Stimulated activated CD8-positive, alpha-beta memory T cell treated with anti-CD3 and anti-CD28 coated beads, Interleukin-7, amount 100 ng/mL, for 4 hours (primary cell): ENCODE measurements at places on chromosomes 1 and 21.

GRCh38 chr1:82044536-82044935 lies 243.8 kb downstream of the ADGRL2 start:
- no peak for DNase-seq

DNA sequence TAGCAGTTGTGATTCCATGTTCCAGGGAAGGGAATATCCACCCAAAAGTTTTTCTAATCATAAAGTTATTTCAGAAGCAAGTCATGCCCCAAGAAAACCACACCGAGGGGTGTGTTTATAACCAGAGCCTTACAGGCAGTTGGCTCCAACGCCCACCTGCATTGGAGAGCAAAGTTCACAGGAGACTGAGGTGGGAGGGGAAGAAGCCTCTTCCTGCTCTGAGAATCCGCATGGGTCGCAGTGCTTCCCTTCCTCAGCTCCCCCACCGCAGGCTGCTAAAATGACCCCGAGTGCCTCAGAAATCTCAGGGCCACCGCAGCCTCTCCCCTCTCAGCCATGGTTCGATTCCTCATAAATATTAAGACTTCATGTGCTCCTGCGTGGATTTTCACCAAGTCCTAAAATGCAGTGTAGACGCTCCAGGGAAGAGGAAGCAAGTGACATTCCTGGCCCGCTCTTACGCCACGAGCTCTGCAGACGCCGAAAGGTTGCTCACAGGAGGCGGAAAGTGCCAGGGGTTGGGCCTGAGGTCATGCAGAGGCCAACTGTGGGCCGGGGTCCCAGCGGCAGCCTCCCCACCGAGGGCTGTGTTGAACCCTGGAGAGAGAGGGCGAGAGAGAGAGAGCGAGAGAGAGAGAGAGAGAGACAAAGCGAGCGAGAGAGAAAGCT lies 13.4 kb upstream of the SPSB1 start:
- peak; percentile 9 for DNase-seq

- DNase-seq = peak; percentile 59
Observed at GRCh38 chr1:111222308-111223125, 5.0 kb upstream of the CHI3L2 start.

DNA sequence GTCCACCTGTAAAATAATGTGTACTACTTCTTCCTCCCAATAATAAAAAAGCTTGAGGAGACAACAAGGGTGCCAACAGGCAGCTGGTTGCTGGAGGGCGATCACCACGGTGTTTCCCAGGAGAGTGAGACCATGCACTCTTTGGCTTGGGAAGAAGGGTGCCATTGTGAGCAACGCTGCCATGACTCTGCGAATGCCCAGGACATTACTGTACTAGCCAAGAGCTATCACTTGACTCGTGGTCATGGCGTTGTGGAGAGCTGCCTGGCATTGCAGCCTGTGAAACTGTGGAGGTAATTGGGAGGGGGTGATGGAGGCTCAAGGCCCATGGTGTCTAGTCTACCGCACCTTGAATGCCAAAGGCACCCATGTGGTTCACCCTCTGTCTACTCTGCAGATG lies 14.6 kb upstream of the PRMT2 start:
- no peak for DNase-seq

DNA sequence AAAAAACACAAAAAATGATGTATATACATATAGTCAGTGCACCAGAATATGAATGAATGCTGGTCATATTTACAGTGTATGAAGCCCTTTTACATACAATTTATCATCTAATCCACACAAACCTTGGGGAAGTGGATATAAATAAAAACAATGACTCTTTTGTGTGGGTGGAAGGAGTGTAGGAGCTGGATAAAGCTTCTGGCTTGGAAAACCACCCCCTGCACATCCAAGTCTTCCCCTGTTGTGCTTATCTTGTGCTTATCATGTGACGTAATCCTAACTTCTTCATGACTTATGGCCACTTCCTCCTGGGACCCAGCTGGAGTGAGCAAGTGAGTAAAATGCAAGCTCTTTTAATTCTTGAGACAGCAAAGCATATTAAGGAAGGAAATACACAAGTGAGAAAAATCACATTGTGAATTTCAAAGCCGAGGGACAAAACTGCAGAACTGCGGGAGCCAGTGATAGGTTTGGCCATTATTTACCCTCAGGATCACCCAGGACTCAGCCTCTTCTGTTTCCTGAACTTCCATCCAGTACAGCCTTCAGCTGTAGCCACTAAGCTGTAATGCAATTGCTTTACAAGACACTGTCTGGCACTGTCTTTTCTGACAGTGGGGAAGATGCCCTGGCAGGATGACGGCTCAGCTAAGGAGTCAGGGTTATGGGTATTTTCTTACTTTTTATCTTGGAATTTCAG lies 104.0 kb upstream of the PPM1J start:
- DNase-seq = no peak

GRCh38 chr1:116507631-116508030 lies 63.2 kb downstream of the CD58 start:
- no peak for DNase-seq

DNA sequence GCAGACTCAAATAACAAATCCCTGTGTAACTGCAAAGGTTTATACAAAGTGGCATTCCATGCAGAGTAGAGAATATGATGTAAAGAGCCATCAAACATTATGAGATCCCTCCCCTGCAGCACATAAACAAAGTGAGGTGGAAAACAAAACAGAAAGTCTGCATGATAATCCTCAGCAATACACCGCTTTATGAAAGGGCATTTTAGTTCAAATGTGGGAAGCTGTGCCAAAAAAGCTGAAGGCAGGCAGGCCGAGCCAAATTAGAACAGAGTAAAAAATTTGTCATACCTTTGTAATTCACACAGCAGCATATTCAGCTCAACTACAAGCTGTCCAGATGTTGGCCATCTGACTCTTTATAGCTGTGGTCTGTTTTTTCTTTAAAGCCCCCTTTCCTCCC lies 113.5 kb downstream of the LHX9 start:
- DNase-seq = no peak

- DNase-seq = no peak
Observed at GRCh38 chr1:5611431-5611830, 380.8 kb downstream of the NPHP4 start.

GRCh38 chr1:44624268-44624901 lies 49.9 kb downstream of the TMEM53 start:
- DNase-seq = no peak

DNA sequence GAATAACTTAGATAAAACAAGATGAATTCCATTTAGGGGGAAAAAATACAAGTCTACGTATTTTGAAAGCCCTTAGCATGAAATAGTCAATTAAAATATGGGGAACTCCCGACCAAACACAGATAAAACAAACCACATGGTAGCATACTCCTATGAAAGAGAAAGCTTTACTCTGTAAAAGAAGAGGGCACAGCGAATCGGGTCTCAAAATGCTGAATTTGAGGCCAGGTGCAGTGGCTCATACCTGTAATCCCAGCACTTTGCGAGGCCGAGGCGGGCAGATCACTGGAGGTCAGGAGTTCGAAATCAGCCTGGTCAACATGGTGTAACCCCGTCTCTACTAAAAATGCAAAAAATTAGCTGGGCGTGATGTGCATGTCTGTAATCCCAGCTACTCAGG lies 116.9 kb upstream of the TIAM1 start:
- no peak for DNase-seq

DNA sequence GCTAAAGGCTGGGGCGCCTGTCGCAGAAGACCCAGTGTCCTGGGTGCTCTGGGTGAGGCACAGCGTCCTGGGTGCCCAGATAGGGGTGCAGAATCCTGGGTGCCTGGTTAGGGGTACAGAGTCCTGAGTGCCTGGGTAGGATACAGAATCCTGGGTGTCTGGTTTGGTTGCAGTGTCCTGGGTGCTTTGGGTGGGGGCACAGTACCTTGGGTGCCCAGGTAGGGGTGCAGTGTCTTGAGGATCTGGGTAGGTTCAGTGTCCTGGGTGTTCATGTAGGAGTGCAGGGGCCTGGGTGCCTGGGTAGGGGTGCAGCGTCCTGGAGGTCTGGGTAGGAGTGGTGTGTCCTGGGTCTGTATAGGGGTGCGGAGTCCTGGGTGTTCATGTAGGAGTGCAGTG lies 178.7 kb downstream of the CAMTA1 start:
- DNase-seq = no peak

GRCh38 chr21:38376235-38376634 lies 119.4 kb downstream of the KCNJ15 start:
- no peak for DNase-seq

DNA sequence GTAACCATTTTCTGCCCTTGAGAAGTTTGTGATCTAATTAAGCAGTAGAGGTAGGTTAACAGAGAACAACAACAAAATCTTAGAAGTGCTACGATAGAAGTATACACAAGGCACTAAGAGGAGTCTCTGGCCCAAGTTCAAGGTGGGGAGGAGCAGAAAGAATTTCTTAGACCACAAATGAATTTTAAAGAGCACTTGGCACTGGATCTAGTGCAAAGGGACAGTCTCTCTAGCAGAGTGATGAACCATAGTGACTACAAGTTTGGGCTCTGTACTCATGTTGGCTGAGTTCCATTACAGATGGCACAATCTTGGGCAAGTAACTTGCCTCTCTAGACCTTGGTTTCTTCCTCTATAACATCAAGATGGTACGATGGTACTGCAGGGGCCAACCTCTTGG lies 33.3 kb upstream of the PIGC start:
- DNase-seq = no peak

DNA sequence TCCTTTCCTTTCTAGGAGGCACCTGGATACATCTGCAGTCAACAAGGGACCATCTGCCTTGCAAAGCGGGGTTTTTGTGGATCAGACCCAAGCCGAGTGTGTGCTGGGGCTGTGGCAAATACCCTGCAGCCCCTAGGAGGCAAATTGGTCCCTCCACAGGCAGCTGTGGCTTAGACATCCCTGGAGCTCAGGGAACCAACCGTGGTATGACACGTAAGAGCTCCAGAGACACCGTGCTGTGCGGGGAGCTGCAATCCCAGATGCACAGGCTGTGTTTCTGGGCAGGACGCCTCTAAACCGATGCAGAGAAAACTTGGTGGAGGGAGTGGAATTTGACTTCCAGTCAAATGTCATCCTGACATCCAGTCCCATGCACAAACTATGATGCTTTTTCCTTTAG lies 141.5 kb downstream of the KAZN start:
- DNase-seq = no peak

- no peak for DNase-seq
Observed at GRCh38 chr1:162070094-162070748, 730 bp downstream of the NOS1AP start.

DNA sequence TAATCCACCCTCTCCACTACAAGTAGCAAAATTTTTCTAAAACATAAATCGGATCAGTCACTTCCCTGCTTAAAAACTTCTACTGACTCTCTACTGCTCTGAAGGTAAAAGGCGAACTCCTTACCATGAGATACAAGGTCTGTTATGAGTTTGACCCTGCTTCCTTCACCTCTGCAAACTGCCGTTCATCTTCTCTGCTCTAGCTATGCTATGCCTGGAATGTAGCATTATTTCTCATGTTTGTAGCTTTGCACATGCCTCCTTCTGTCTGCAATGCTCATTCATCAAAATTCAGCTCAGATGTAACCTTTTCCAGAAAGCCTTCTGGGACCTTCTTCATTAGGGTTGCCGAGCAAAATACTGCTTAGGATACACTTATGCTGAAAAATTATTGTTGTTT lies 30.8 kb downstream of the RPL5 start:
- no peak for DNase-seq

GRCh38 chr1:96944432-96945092 lies 223.0 kb downstream of the PTBP2 start:
- no peak for DNase-seq

GRCh38 chr1:46008585-46008984 lies 123.8 kb downstream of the PIK3R3 start:
- DNase-seq = no peak

GRCh38 chr1:111551623-111552411 lies 48.4 kb upstream of the ADORA3 start:
- no peak for DNase-seq

GRCh38 chr1:1157914-1158710 lies 15.6 kb upstream of the TTLL10 start:
- DNase-seq = no peak

DNA sequence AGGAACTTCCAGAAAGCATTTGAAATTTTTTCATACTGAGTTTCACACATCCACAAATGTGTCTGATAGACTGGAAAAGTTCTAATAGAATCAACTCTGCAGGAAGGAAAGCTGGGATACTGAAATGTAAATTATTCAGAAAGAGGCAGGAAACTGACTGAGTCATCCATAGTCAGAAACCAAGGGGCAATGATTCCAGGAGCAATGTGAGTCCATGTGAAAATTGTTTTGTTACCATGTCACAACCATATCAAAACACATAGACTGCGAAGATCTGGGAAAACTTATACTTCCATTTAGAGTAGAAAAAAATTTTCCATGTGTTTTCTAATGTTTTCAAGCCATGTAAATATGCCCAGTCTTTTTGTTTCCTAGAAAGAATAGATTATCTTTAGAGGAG lies 142.3 kb upstream of the TMPRSS15 start:
- no peak for DNase-seq

GRCh38 chr21:34243562-34243961 lies 120.2 kb upstream of the KCNE2 start:
- DNase-seq = no peak

DNA sequence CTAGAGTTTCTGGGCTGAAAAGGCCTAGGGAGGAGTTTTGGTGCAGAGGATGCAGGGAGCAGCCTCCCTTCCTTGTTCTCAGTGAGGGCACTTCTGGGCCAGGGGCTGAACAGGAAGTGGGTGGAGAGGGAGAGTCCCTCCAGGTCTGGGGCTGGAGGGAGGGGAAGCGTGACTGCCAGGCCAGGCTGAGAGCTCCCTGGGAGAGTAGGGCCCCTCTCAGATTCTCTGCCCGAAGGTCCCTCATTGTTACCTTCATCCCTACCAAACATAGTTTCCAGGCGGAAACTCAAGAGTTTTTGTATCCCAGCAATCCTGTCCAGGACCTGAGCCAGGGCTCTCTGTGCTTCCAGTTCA lies 36.8 kb downstream of the CITED4 start:
- no peak for DNase-seq

- no peak for DNase-seq
Observed at GRCh38 chr1:213564215-213564659, 423.5 kb upstream of the PROX1 start.

GRCh38 chr1:202245391-202245790 lies 51.8 kb downstream of the LGR6 start:
- DNase-seq = no peak

GRCh38 chr1:152013664-152014237 lies 20.1 kb upstream of the S100A10 start:
- no peak for DNase-seq

- no peak for DNase-seq
Observed at GRCh38 chr21:37237764-37238163, 29.4 kb downstream of the VPS26C start.

DNA sequence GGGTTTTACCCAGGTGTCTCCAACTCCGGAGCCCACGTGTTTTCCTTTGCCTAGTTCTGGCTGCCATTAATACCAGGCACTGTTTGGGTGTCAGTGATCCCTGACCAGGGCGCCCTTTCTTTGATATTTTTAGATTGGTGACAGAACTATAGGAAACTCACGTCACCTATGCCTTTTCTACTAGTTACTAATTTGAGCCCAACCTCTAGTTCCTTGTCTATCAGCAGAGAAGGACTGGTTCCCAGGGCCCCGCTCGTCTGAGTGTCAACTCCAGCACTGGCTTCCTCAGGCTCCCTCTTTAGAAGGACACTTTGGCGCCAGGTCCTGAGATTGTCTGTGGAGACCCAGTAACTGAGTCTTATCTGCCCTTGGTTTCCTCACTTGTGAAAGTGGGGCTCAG lies 9.4 kb downstream of the MFN2 start:
- DNase-seq = no peak
